Occipital lobe (tissue), 3 donors: ENCODE measurements at places on chromosomes 12 and 14. TPM values are rescaled to one million over a fixed set of nuclear protein-coding genes. Genes with fewer than 3 reads are reported as not detected.

Gene PARPBP
- 5.5 TPM for total RNA-seq

Gene ANG
- total RNA-seq = 0.16 TPM

Gene AGAP2
- 25.6 TPM for total RNA-seq

Gene FOXN4
- 0.16 TPM for total RNA-seq

Gene FAR2
- total RNA-seq = 62.2 TPM

Gene CHMP4A
- total RNA-seq = 41.5 TPM

GRCh38 chr12:115794659-115795081 is 482.8 kb downstream of the MED13L start:
- no peak for DNase-seq

- no peak for DNase-seq
Measured at GRCh38 chr14:67463900-67464299, 24.6 kb downstream of the TMEM229B start.

GRCh38 chr14:35374263-35374712 is 30.3 kb downstream of the NFKBIA start:
- no peak for DNase-seq

DNA sequence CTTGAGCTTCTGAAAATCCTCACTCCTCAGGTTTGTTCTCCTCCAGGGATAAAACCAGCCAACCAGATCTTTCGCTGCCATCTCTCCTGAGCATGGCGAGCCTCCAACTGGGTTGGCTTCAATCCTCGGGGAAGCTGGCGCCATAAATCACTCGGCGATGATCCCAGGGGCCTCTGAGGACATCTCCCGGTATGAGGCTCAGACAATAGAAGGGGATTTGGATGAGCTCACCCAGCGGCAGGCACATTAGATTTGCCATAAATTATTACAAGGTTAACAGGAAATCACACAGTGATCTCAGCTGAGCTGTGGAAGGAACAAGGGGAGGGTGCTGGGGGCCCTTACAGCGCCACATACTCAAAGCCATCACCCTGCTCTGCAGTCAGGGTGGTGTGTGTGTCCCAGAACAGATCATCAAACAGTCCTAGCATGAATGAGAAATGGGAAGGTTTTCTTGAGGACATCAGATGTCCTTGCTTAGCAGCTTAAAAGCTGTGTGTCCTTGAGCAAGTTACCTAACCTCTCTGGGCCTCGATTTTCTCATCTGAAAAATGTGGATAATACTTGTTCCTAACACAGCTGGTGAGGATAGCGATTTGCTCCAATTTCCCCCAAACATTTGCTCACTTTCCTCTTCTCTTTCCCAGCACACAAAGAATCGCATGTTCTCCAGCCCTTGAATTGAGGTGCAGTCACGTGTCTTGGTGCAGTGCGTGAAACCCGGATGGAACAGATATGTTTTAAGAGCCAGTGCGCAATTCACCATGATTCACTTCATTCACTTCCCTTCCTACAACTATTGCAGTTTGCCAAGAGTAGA is 142.8 kb downstream of the SCARB1 start:
- DNase-seq = peak; percentile 72

DNA sequence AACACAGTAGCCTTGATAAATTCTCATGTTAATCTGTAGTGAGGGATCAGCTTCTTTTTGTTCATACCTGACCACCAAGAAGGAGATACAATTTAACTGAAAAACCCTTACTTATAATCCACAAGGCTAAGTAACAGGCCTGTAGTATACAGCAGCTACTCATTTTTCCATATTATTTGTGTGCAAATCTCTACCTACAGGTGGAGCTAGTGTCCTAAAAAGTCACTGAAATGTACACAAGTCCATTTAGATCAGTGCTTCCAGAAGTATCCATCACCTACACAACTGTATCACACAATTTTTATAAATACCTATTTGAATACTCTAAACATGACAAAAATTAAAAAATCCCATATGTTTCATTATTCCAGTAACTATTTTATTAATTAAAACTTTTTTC is 173.2 kb downstream of the SLC35F4 start:
- no peak for DNase-seq

GRCh38 chr14:82854131-82854530 is 1320.5 kb upstream of the SEL1L start:
- no peak for DNase-seq

DNA sequence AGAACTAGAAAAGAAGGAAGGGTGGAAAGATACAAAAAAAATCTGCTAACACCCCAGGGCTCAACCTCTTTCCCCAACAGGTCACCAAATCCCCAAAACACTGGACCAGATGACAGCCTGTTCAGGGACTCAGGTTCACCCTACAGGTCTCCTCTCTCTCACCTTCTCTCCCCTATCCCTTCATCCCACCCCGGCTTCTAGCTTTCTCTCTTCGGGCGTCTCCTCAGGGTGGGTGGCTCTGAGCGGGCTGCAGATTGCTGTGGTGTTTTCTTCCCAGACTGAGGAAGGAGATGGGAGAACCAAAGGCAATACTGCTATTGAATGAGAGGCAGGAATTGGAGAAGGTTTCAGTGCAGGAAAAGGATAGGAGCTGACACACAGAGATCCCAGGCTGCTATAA is 39.3 kb downstream of the ANO2 start:
- DNase-seq = no peak

GRCh38 chr12:9809866-9810265 is 17.4 kb upstream of the KLRF1 start:
- DNase-seq = no peak

GRCh38 chr12:107491856-107492255 is 193.7 kb upstream of the PWP1 start:
- DNase-seq = no peak

DNA sequence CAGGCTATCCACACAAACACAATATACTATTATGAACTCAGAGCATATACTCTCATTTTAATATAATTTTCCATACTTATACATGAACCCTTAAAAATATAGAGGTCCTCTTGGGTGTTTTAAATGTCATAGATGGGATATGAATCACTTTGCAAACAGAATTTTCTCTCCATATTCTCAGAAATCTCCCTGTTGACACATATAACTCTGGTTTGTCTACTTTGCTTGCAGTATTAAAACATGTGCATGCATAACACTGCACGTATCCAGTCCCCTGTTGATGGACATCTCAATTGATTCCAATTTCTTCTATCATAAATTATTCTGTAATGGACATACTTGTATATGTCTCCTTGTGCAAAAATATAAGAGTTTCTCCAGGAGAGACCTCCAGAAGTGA is 417.5 kb upstream of the TBX3 start:
- DNase-seq = no peak

- DNase-seq = no peak
Measured at GRCh38 chr12:56657416-56658379, 11.9 kb upstream of the ATP5F1B start.

- DNase-seq = no peak
Measured at GRCh38 chr12:104490850-104491249, 34.1 kb downstream of the CHST11 start.

- no peak for DNase-seq
Measured at GRCh38 chr12:42539696-42540095, 49.9 kb downstream of the PRICKLE1 start.

- no peak for DNase-seq
Measured at GRCh38 chr12:98471085-98471484, 44.3 kb upstream of the TMPO start.

DNA sequence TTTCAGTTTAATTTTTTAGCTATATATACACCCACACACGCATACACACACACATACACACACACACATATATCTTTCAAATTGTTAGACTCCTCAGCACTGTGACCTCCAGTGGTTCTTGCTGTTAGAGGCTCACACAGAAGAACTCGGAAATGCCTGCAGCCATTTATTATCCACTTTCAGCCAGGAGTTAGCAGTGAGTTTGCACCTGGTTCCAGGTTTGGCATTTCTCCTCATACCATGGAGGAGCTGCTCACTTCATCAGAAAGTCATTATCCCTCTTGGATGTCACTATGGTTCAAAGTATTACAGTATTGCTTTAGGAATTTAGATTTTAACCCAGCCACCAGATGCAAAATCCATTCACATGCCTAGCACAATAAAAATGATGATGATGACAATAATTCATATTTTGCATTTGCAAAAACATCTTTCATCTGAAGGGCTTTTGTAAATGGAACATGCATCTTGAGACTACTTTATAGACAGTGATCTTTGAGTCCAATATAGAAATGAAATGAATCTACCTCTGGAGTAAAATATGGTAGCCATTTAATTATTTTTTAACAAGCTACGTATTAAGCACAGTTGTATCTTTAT is 42.3 kb downstream of the NPAS3 start:
- DNase-seq = no peak

- no peak for DNase-seq
Measured at GRCh38 chr14:69473946-69474345, 10.6 kb upstream of the PLEKHD1 start.

DNA sequence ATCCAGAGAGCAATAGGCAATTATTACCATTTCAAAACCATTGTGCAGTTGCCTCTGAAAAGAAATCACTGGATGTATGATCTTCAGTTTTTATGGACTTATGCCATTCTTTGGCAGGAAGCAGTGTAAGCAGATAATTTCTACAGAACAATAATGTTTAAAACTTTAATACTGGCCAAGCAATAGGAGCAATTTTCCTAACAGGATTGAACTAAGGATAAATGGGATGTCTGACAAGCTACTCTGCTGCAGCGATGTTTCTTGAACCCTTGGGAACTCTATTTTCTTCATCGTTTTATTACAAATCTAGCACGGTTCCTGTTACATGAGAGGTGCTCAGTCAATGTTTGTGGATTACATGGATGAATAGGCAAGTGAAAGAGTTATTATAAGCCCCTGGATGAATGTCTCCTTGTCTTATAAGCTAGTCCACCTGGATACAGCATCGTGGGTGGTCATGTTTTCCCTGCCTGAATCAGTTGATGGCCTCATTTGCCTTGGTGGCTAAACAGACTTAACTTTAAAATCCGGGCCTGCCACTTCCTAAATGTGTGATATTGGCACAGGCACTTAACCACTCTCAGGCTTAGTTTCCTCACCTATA is 68.2 kb upstream of the MDM1 start:
- no peak for DNase-seq

GRCh38 chr14:104681689-104682074 is 7.7 kb upstream of the INF2 start:
- peak; percentile 58 for DNase-seq

GRCh38 chr12:131682510-131682895 is 28.4 kb upstream of the SFSWAP start:
- no peak for DNase-seq

GRCh38 chr12:15274561-15274967 is 47.7 kb upstream of the PTPRO start:
- DNase-seq = no peak
